Adipose tissue (tissue), 3 donors: ENCODE measurements at places on chromosomes 4 and X. TPM values are rescaled to one million over a fixed set of nuclear protein-coding genes. Genes with fewer than 3 reads are reported as not detected.

GLRA2 gene
- not detected for polyA plus RNA-seq

PALLD gene
- polyA plus RNA-seq: 22.7 TPM

MAOA gene
- polyA plus RNA-seq: 210 TPM

EGFL6 gene
- polyA plus RNA-seq: 1.2 TPM

MAGEA8 gene
- polyA plus RNA-seq: not detected

DDX53 gene
- polyA plus RNA-seq: not detected

NDP gene
- not detected for polyA plus RNA-seq

CENPVL2 gene
- polyA plus RNA-seq: not detected
